Stimulated activated CD4-positive, alpha-beta T cell treated with anti-CD3 and anti-CD28 coated beads, Interleukin-1b, Interleukin-23, amount 100 ng/mL, for 4 hours (primary cell): ENCODE measurements at places on chromosomes 5 and 9.
A peak's percentile ranks its signal among the peaks of the same experiment; 100 is the strongest.

DNA sequence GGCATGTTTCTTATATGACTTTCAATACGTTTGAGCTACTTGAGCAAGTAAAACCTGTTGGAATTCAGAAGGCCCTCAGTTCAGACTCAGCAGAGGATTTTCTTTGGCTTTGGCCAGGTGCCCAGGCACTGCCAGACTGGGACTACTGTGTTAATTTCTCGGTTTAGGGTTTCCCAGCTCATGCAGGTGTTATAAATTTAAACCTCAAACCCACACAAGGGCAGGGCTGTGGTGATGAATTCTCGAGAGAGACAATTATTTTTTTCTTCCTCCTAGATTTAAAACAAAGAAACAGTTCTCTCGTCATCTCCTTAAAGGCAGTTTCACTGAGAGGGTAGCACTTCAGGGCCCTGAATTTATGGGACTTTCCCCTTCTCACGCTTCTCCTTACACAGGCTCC, 406.0 kb upstream of the PIK3R1 start:
- no peak for DNase-seq

DNA sequence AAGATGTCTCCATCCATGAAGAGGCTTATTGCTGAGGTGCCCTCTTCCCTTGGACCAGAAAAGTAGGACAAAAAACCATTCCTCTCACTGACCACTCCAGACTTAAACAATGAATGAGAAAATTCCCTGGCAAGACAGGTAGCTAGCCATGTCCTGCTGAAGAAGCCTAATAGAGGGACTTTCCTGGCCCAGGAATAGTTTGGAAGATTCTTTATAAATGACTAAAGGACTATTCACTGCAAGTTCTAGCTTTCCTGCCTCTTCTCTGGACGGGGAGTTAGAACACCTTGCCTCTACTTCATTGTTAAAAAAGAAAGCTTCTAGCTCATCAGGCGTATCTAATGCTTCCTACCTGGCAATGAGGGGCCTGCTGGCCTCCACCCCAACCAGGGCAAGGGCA, 153.6 kb downstream of the NR3C1 start:
- no peak for DNase-seq

DNA sequence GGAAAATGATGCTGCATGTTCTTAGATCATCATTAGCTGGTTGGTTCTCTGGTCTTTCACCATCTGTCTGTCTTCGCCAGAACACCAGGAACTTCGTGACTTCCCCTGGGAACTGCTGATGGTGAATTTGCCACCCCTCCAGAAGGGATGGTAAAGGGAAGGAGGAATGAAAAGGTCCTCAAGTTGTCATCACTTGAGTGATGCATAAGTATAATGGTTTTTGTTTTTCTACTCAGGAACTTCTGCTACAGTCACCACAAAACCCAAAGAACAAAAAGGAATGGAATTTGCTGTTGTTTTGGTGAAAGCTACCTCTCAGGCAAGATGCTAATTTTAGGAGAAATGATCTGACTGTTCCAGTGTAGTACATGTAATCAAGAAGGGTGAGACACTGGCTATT, 328.4 kb downstream of the ARHGEF28 start:
- no peak for DNase-seq

DNA sequence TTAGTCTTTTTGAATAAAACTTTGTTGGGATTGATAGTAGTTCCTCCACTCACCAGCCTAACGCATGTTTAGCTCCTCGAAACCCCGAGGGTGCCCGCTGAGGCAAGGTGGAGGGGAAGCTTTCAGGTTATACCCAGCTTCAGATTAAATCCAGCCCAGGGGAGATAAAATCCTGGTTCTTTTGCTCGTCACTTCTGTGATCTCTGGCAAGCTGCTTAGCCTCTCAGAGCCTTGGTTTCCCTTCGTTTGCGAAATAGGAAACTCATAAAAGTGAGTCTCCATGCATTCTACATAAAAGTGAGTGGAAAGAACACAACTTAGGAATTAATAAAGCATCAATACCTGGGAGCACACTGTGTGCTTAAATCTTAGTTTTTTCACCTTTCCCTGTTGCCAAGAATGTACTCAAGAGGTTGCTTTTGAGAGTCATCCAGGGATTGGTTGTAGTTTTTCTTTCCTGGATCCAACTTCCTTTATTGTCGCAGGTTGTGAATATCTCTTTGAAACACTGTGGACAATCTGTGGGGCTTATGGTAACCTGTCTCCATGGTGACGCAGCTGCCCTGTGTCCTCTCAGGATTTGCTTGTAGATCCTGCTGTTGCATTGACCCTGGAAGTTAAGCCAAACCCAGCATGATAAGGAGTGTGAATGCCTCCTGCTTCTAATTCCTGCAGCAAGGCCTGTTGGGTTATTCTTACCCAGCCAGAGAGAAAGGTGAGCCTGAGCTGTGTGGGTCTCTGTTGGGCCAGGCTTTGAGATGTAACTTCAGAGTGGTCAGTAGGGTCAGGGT, 2.0 kb downstream of the GALNT12 start:
- DNase-seq: no peak

DNA sequence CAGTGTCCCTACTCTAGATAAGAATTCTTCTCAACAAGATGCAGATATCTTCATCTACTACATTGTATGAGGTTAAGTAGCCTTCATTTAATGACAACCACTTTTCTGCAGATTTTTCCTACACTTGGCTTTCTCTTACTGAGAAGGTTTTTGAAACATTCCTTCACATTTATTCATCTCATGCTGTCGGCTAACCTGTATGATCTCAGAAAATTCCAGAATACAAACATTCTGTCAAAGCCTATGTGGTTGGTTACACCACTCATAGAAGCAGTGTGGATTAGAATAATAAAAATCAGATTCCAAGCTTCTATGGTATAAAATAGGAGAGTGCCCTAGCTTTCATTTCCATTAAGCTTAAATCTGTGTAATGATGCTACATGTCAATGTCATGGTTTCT, 39.4 kb upstream of the ERCC6L2 start:
- DNase-seq: no peak

- DNase-seq: no peak
Measured at GRCh38 chr5:167895899-167896659, 395.4 kb upstream of the WWC1 start.

GRCh38 chr5:58933891-58934628, 351.2 kb downstream of the RAB3C start:
- peak; percentile 3 for DNase-seq

GRCh38 chr5:62306323-62306895, 403 bp downstream of the KIF2A start:
- no peak for DNase-seq

DNA sequence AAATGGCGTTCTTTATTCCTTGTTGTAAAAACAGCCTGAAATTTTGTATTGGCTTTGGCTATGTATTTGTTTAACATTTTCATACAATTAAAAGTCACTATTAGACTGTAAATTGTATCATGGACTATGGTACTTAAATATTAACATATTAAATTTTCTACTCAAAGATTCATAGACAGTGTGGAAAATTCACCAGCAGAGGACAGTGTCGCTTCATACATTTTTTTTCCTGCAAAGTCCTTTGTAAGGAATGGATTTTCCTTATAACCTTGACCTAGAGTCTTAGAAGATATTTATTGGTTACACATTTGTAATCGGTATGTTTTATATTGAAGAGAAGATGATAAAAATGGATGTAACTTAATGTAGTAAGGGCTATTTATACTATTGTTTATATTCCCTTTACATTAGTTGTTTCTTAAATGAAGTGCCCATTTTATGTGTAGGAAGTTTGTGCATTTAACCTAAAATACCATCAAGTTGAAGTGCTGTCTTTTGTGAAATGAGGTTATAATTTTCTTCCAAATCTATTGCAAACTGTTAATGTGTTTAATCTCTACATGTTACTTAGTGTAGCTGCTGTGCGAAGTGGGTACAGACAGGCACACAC, 150.1 kb downstream of the KDM4C start:
- DNase-seq: no peak

- no peak for DNase-seq
Measured at GRCh38 chr5:2008851-2009629, 126.3 kb upstream of the IRX4 start.

- no peak for DNase-seq
Measured at GRCh38 chr5:38257308-38258041, 884 bp upstream of the EGFLAM start.

GRCh38 chr5:133909603-133910002, 58.8 kb downstream of the C5orf15 start:
- no peak for DNase-seq

DNA sequence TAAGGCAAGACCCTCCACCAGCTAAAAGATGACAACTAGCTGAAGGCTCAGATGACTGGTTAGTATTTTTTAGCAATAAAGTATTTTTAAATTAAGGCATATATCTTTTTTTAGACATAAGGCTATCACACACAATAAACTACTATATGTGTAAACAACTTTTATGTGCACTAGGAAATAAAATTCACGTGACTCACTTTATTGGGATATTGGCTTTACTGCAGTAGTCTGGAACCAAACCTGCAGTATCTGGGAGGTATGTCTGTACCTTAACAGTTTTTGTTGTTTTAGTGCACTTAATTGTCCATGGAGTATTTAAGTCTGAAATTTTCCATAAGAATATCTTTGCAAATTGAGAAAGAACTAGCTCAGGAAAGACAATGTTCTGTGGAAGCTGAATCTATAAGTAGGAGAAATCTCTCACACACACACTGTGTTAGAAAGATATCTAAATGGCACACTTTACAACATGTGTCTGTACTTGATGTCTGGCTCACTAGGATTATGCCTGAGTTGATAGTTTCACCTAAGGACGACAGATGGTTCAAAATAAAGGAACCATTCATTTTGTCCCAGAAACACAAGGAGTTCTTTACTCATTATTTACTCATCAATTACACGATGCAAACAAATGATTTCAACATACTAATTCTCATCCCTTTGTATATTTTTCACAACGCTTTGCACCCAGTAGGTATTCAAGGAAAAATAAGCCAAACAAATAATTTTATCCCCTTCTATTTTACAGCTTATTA, 4.6 kb downstream of the RAPGEF6 start:
- no peak for DNase-seq

- DNase-seq: no peak
Measured at GRCh38 chr9:110188991-110189390, 19.0 kb downstream of the C9orf152 start.

DNA sequence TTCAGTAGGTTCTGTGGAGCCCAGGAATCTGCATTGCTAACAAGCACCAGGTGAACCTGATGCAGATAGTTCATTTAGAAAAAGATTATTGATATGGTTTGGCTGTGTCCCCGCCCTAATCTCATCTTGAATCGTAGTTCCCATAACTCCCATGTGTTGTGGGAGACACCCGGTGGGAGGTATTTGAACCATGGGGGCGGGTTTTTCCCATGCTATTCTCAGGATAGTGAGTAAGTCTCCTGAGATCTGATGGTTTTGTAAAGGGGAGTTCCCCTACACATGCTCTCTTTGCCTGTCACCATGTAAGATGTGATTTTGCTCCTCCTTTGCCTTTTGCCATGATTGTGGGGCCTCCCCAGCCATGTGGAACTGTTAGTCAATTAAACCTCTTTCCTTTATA, 212.0 kb downstream of the RAB3C start:
- DNase-seq: no peak

DNA sequence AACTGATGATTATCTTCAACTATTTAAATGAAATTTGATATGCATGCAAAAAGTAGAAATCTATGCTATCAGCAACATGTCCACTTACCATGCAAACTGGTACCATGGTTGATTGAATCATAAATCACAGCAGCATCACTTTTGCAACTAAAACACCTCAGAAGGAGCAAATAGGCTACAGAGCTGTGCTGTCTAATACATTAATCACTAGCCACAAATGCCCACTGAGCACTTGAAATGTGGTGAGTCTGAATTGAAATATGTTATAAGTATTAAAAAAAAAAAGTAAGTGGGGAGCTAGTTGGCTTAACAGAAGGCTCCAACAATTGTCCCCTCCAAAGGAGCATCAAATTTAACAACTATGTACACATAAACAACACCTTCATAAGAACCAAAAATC, 112.5 kb downstream of the FAM114A2 start:
- no peak for DNase-seq

DNA sequence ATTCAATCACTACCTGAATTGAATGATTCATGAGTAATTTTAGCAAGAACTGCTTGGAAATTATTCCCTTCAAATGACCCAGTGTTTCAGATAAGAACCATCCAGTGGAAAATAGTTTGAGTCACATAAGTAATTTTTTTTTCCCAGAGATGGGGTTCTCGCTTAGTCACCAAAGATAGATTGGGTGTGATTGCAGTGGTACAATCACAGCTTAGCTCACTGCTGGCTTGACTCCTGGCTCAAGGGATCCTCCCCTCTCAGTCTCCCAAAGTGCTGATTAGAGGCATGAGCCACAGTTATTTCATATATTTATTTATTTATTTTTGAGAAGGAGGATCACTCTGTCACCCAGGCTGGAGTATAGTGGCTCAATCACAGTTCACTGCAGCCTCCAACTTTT, 574.5 kb upstream of the ARRDC3 start:
- DNase-seq: no peak
